ENCODE measurements at places on chromosomes 5 and 9. TPM values are rescaled to one million over a fixed set of nuclear protein-coding genes. Genes with fewer than 3 reads are reported as not detected.
A peak's percentile ranks its signal among the peaks of the same experiment; 100 is the strongest.

DNA sequence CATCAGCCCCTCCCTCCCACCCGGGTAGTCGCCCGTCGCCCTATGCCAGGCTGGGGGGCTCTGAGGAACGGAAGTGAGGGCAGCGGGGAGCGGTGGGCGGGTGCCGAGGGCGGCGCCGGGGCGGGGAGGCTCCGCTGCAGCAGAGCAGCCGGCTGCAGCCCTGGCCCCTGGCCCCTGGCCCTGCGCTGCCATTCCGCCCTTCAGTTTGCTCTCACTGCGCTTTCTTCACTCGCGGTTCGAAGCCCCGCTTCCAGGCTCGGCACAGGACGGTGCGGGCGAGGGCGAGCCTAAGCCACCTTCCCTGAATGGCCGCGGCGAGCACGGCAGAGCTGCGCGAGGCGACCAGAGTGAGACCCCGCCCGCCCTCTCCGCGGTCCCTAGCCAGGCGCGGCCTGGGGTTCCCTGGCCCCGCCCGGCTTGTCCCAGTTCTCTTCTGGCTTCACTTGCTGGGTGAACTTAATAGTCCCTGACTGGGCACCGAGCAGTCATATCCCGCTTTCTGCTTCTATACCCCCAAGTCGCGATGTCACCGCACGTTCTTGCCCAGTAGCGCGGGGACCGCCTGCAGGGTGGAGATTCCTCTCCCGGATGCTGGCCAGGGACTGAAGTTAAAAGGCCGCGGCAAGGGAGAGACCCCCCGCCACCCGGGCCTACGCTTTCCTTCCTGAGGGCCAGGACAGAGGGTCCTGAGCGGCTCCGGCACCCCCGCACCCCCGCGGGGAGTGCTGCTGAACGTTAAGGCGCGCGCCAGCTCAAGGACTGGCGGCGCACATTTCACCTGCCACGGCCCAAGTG is 623 bp upstream of the TRIM36 start:
- H3K27me3 ChIP-seq: peaks cover 62% of the 10 kb centered on the region
- H3K4me1 ChIP-seq: peaks cover 10% of the 10 kb centered on the region
- no peak for DNase-seq
- H3K4me3 ChIP-seq: peak overlapping the region; percentile 43
- no peaks in the 10 kb centered on the region for H3K36me3 ChIP-seq
- H3K27ac ChIP-seq: no peak overlapping the region

Gene CETN3
- total RNA-seq: 15.7 TPM

DNA sequence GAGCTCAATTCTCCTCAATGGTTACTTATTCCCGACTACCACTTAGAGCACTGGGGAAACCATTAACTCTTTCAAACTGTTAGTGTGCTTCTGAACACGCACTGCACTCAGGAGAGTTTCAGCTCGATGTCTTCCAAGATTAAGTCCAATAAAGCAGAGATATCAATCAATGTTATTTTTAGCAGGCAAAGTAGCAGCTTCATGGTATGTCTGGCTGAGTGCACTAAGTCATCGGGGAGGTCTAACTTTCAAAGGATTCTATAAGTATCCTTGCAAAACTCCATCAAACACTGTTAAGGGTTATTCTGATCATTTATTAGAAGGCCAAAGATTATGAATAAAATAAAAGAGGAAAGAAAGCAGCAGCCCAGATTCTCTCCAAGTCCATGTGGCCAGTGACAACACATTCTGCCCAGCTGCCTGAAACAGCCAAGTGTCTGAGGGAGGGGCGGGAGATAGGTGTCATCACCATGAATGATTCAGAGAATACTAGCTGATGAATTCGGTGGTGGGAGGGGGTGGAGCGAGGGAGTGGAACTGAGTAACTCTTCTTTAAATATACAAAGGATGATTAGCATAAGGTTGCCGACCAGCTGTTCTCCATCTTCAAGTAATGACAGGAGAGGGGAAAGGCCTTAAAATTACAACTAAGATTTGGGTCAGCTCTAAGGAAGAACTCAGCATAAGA is 21.3 kb downstream of the NREP start:
- H3K4me3 ChIP-seq: no peak overlapping the region
- H3K36me3 ChIP-seq: no peaks in the 10 kb centered on the region
- H3K27me3 ChIP-seq: no peaks in the 10 kb centered on the region

GRCh38 chr9:17291766-17292165 is 156.9 kb downstream of the CNTLN start:
- no peaks in the 10 kb centered on the region for H3K27me3 ChIP-seq
- H3K4me1 ChIP-seq: no peaks in the 10 kb centered on the region
- no peak overlapping the region for H3K27ac ChIP-seq
- H3K4me3 ChIP-seq: no peak overlapping the region

Gene SPINK4
- total RNA-seq: not detected

Gene SLC36A3
- total RNA-seq: not detected

DNA sequence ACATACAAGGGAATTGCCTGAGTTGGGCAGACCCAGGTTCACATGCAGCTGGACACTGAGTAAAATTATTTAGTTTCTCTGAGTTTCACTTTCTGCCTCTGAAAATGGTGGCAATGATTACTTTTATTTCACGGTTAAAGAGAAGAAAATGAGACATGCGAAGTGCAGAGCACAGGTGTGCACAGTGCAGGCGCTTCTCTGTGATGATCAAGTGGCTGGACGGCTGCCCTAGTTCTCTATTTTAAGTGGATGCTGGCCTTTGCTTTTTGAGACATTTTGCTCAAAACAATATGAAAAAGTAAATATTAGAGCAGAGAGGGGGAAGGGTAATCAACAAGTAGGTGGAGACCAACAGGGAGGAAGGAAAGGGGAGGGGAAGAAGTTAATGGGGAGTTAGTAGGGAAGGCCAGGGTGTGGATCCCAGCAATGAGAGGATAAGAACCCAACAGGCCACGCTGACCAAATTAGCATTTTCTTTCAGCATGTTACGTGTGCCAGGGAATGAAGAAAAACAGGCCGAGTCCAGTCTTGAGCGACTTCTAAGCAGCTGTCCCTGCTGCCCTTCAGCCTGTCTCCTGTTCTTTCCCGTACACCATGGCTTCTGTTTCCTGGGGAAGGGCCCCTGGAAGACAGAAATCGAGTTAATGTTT is 16.1 kb downstream of the SNX18 start:
- H3K27me3 ChIP-seq: no peaks in the 10 kb centered on the region
- no peaks in the 10 kb centered on the region for H3K36me3 ChIP-seq
- peak; percentile 57 for DNase-seq
- peaks cover 21% of the 10 kb centered on the region for H3K4me1 ChIP-seq
- H3K27ac ChIP-seq: peak overlapping the region; percentile 90

DNA sequence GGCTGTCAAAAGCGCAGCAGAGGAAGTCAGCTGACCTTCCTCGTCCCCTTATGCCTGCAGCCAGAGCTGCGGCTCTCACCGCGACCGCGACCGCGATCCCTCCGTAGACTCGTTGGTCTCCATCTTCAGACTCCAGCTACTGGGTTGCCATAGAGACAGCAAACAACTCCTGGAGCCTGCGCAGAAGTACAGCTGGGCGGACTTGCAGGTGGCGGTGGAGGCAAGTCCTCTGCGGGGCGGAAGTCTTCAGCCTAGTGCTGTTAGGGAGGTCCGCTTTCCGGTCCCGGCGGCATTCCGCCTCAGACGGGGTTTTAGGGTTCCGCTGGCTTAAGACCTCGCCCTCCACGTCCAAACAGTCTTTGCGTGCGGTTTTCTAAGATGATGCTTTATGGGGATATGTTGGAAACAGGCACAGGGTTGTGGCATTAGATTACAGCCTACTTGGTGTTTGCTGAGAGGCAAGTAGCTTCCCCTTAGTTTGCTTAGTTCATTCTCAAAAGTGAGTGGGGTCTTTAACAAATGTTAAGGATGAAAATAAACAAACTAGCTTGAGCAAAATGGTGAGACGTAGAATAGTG is at the start of gene SPAG8:
SPAG8 (minus strand) TSS at position 238 of the 578 bp plus-strand sequence; CDS start at position 123, 115 bp downstream.
- H3K4me3 ChIP-seq: peak within 1 kb of the TSS; percentile 12
- peak; percentile 96 for DNase-seq
- H3K27me3 ChIP-seq: no peaks in the 10 kb centered on the region

Gene FKTN
- 27.1 TPM for total RNA-seq

Gene PRLR
- 95.8 TPM for total RNA-seq

DNA sequence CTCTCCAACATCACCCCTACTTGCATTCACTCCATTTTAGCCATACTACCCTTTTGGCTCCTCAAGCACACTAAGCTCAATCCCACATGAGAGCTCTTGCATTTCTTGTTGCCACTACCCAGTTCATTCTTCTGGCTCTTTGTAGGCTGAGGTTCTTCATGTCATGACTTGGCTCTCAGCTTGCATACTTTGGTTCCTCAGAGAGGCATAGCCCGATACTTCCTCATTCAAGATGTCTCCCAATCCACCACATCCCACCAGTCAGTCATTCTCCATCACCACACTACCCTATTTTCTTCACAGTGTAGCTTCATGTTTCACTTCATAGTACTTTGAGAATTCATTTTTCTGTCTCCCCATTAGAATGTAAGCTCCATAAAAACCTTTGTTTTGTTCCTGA is 116.7 kb downstream of the NR6A1 start:
- no peak overlapping the region for H3K27ac ChIP-seq
- H3K4me1 ChIP-seq: no peaks in the 10 kb centered on the region
- DNase-seq: no peak
- H3K36me3 ChIP-seq: no peaks in the 10 kb centered on the region

DNA sequence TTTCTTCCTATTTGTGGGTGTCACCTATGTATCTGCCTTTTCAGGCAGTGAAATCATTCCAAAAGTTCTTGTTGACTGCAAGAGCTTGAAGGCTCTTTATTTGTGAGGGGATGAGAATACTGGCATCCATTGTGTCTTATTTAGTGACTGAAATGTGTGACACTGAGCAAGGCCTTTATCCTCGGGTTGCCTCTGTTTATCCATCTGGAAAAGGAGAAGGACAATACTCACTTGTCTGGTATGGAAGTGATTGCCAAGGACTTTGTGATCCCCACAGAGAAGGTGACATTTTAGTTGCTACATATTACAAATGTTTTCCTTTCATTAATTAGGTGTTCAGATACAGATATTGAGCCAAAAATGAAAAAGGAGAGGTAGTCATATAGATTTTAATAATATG is 80.2 kb downstream of the ARRDC3 start:
- no peaks in the 10 kb centered on the region for H3K36me3 ChIP-seq
- no peak overlapping the region for H3K27ac ChIP-seq

DNA sequence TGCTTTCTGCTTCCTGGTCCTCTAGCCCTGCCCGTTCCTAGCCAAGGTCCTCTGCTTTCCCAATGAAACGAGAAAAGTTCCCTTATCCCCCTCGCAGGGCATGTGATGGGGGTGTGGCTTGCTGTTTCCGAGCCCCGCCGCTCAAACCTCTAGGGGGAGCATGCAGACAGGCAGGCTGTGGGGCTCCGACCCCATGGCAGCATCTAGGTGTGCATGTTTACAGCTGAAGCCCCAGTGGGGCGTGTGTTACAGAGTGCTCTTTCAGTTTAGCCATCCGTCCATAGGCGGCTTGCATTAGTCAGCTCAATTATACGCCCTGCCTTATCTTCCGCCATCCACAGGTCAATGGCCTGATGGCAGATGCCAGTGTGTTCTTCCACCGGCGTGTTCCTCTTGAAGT is 48.3 kb upstream of the SPATA31E1 start:
- H3K27ac ChIP-seq: no peak overlapping the region
- H3K27me3 ChIP-seq: no peaks in the 10 kb centered on the region
- no peaks in the 10 kb centered on the region for H3K4me1 ChIP-seq

- no peak overlapping the region for H3K4me3 ChIP-seq
- no peak for DNase-seq
- H3K4me1 ChIP-seq: no peaks in the 10 kb centered on the region
- no peak overlapping the region for H3K27ac ChIP-seq
These were observed 93.9 kb upstream of the NEK6 start for GRCh38 chr9:124163760-124164255.

Gene ZNF658
- 2.4 TPM for total RNA-seq

Gene TAF11L10
- total RNA-seq: not detected

Gene SPATA31C1
- not detected for total RNA-seq

Gene NEURL1B
- total RNA-seq: 3.9 TPM

GRCh38 chr9:105275111-105275510 is 30.7 kb downstream of the SLC44A1 start:
- no peak overlapping the region for H3K4me3 ChIP-seq
- DNase-seq: no peak
- H3K27ac ChIP-seq: no peak overlapping the region

Gene ADAMTS13
- 1.5 TPM for total RNA-seq

DNA sequence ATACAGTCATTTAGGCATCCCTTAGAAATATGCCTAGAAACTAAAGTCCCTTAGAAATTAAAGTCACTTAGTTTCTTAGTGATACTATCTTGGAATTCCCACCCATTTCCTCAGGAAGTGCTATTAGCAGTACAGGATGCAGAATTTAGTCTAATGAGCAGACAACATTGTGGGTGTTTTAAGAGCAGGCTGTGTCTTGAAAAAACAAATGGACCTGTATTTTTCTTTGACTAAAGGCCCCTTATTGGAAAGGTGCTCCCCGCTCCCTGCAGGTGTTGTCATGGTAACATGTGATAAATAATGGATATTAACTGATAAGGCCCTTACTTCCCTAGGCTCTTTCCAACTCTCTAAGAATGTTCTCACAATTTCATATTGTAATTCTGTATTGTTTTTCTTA is 38.8 kb upstream of the STARD4 start:
- no peaks in the 10 kb centered on the region for H3K4me1 ChIP-seq
- no peaks in the 10 kb centered on the region for H3K36me3 ChIP-seq
- H3K4me3 ChIP-seq: no peak overlapping the region
- no peak for DNase-seq
- no peak overlapping the region for H3K27ac ChIP-seq
- H3K27me3 ChIP-seq: no peaks in the 10 kb centered on the region

GRCh38 chr5:180673371-180674089 is 24.1 kb upstream of the FLT4 start:
- H3K36me3 ChIP-seq: no peaks in the 10 kb centered on the region
- peaks cover 26% of the 10 kb centered on the region for H3K27me3 ChIP-seq
- H3K4me1 ChIP-seq: no peaks in the 10 kb centered on the region
- H3K27ac ChIP-seq: no peak overlapping the region
- no peak for DNase-seq

DNA sequence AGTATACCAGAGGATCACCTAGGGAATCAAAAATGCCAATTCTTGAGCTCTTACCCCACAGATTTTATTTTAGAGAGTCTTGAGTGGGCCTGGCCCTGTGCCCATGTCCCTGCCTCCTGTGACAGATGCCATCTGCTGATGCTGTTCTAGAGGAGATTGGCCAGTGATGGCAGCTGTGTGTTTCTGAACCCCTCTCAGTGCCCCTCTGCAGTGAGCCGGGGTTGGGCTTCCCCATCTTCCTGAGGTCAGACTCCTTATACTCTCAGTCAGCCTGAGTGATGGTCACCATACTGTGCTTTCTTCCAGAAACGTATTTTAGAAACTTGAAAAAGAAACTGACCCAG is 6.1 kb downstream of the PTCD2 start:
- DNase-seq: no peak
- H3K27ac ChIP-seq: peak overlapping the region; percentile 17
- no peaks in the 10 kb centered on the region for H3K4me1 ChIP-seq
- no peaks in the 10 kb centered on the region for H3K36me3 ChIP-seq
- H3K27me3 ChIP-seq: no peaks in the 10 kb centered on the region

Measured in hepatocyte (in vitro differentiated cells).